HepG2 (cell line): ENCODE measurements at places on chromosomes 11 and 22. TPM values are rescaled to one million over a fixed set of nuclear protein-coding genes. Genes with fewer than 3 reads are reported as not detected.

The KCNQ1 gene
- total RNA-seq, result 0.02 TPM in 1 of 2 replicates, not detected in the other

DNA sequence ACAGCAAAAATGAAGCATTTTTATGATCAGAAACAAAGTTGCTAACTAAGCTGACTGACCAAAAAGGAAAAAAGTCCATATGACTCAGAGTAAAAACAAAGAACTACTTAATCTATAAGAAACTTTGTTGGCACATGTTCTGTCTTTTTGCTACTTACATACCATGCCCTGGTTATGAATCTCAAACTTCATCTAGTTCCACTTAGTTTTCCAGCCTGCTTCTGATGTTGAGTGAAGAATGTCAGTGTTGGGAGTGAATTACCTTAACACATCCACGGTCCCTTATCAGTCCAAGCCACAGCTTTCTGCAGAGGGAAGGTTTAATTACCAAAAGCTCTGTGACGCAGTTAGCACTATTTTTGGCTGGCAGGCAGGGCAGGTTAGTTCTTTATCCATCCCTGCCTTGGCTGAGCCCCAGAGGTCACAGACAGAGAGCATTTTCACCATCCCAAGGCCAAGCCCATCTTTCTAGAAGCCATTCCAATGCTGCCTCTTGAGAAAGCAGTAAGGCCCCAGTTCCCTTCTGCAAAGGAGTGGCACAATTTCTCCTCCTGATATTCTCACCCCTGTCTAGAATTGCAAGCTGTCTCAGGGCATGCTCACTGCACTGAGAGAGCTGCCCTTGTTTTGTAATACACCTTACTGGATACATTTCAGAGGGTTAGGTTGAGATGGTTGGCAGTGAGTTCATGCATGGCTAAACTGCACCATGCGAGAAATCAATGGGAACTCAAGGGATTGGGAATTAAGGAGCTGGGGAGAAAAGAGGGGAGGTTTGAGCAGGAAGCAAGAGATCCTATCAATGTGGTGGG, 67.1 kb downstream of the SLC1A2 start:
- H3K27me3 ChIP-seq, result no peaks in the 10 kb centered on the region
- H3K27ac ChIP-seq, result no peak overlapping the region
- H3K4me1 ChIP-seq, result peaks cover 33% of the 10 kb centered on the region
- H3K36me3 ChIP-seq, result no peaks in the 10 kb centered on the region

DNA sequence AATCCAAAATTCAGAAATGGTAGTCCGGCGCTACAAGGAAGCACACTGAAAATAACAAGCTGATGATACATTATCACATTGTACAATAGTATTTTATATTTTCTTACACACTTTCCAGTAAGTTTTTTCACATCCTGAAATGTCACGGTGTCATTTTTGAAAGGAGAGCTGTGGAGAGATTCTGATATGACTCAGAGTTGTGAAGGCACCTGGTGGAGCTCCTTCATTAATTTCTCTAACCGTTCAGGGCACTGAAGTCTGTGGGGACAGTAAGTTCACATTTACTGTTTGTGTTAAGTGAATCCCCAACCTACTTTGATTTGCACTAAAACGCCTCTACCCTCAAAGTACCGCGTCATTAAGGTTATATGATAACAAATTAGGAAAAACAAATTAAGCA, 13.3 kb downstream of the LDHAL6A start:
- no peak overlapping the region for H3K4me3 ChIP-seq
- H3K27ac ChIP-seq, result no peak overlapping the region
- H3K4me1 ChIP-seq, result peaks cover 6% of the 10 kb centered on the region; the same call in 1 of the 2 replicates
- no peaks in the 10 kb centered on the region for H3K27me3 ChIP-seq

DNA sequence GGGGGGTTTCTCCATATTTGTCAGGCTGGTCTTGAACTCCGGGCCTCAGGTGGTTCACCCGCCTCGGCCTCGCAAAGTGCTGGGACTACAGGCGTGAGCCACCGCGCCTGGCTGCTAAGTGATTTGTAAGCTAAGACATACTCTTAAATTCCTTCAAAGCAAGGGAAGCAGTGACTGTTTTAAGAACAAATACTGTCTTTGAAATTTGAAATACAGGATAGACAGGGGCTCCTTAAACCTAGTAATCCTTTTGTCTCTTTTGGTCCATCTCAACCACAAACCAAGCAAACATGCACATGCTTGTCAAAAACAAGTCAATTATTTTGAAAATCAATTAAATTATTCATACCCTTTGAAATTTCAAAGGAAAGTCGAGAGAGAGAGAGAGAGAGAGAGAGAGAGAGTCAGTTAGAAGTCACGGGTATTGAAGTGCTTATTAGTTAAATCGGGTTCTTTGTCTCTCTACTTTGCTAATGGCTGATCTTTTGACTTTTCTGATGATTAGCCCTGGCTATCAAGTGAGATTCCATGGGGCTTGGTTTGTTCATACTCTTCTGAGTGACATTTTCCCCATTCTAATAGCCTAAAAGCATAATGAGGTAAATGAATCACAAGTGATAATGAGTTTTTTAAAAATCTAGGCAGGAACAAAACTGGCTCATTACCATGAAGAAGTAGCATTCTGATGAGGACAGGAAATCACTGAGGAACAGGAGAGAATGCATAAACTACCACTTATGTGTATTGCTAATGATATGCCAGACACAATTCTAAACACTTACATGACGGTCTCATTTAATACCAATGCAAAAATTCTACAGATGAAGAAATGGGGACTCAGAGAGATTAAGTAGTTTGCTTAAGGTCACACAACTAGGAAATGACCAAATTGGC, 48.0 kb downstream of the MCHR1 start:
- H3K4me3 ChIP-seq, result no peak overlapping the region
- no peaks in the 10 kb centered on the region for H3K36me3 ChIP-seq
- DNase-seq, result no peak
- no peaks in the 10 kb centered on the region; the same call in 1 of the 2 replicates for H3K27me3 ChIP-seq
